ENCODE measurements at places on chromosomes 1 and 21.

DNA sequence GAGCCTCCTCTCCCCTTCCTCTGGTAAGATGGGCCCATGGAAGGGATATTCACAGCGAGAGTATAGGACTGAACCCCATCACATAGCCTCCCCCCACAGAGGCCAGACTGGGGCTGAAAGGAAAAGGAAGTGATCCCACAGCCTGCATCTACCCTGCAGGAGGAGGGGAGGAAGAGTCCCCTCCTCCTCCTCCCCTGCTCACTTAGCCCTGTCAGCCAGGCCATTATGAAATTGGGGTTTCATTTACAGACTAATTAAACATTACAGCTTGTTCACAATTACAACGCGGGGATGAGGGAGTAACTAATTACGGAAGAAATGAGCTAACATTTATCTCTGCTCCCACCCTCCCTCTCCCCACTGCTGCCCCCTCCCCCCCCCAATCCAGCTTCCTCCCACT lies 25.4 kb downstream of the DMAP1 start:
- DNase-seq: no peak

- DNase-seq: no peak
These were observed 39.1 kb upstream of the KLF17 start for GRCh38 chr1:44079566-44079965.

GRCh38 chr1:46077644-46078043 lies 54.8 kb downstream of the PIK3R3 start:
- no peak for DNase-seq

- peak; percentile 81 for DNase-seq
These were observed 450 bp upstream of the POU3F1 start for GRCh38 chr1:38046884-38047602.
